Adrenal gland (tissue), 19 donors: ENCODE measurements at places on chromosomes 6 and 20. TPM values are rescaled to one million over a fixed set of nuclear protein-coding genes. Genes with fewer than 3 reads are reported as not detected.

The COL12A1 gene
- 91.6 TPM for total RNA-seq

The SPATS1 gene
- not detected for total RNA-seq

The DZANK1 gene
- total RNA-seq = 3.3 TPM

The GPX5 gene
- total RNA-seq = not detected

The MATN4 gene
- total RNA-seq = not detected

The FBXO5 gene
- 3.7 TPM for total RNA-seq

The CDH4 gene
- total RNA-seq = 0.33 TPM

DNA sequence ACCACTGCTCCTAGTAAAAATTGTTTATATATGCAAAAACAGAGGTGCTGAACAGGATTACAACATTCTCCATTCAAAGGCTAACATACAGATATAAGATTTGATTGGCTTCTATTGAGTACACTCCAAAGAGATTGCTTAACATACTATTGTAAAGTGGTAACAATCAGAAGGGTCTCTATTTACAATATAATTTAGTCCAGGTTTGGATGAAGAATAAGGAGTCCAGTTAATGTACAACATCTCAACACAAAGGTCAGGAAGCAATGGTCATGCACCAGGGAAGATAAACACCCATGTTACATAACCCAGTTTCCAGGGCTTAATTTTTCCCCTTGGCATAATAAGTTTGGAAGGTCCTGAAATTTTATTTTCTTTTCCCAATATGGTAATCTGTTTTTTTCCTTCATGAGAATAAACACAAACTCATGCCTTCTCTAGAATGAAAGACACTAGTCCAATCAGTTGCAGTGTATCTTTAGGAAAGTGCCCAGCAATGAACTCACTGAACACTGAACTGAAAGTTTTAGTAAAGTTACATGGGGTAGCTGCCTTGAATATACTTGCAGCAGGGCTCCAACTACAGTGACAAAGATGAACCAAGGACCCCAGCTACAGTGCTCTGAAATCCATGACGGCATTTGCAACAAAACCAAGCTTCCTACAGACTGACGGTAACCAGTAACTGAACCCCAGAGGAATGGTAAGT lies 255.3 kb upstream of the GJE1 start:
- DNase-seq = no peak

DNA sequence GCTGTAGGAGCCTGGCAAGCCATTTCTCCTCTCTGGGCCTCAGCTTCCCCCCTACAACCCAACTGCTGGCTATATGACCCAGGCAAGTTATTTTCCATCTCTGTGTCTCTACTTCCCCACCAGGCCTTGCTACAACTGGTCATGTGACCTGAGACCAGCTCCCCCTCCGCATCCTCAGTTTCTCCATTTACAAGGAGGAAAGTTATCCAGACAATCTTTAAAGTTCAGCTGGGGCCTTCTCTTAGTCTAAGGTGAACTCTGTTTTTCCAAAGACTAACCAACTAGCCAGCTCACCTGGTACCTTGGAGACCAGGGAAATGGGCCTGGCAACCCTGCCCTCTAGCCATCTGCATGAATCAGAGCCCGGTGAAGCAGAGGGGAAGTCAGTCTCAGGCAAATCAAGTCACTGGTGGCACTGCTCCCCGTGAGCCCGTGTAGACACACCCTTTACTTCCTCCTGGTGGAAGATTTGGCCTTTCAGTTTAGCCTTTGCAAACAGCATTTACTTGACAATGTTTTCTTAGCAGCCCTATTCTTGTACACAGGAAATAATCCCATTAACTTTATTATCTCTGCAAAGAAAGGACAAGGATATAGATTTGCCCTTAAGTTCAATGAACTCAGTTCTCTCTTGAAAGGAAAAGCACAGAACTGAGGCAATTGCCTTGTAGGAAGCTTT lies 157.7 kb downstream of the VEGFA start:
- DNase-seq = no peak

DNA sequence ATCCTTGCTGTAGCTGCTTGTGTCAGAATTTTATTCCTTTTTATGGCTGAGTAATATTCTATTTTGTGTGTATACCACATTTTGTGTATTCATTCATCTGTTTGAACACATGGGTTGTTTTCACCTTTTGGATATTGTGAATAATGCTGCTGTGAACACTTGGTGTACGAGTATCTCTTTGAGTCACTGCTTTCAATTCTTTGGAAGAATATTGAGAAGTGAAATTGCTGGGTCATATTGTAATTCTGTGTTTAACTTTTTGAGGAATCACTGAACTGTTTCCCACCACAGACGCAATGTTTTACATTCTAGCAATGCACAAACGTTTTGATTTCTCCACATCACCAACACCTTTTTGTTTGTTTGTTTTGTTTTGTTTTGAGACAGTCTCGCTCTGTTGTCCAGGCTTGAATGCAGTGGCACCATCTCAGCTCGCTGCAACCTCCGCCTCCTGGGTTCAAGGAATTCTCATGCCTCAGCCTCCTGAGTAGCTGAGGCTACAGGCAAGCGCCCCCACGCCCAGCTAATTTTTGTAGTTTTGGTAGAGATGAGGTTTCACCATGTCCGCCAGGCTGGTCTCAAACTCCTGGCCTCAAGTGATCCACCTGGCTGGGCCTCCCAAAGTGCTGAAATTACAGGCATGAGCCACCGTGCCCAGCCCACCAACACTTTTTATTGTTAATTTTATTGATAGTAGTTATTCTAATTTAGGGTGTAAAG lies 21.7 kb downstream of the CPXM1 start:
- DNase-seq = no peak

DNA sequence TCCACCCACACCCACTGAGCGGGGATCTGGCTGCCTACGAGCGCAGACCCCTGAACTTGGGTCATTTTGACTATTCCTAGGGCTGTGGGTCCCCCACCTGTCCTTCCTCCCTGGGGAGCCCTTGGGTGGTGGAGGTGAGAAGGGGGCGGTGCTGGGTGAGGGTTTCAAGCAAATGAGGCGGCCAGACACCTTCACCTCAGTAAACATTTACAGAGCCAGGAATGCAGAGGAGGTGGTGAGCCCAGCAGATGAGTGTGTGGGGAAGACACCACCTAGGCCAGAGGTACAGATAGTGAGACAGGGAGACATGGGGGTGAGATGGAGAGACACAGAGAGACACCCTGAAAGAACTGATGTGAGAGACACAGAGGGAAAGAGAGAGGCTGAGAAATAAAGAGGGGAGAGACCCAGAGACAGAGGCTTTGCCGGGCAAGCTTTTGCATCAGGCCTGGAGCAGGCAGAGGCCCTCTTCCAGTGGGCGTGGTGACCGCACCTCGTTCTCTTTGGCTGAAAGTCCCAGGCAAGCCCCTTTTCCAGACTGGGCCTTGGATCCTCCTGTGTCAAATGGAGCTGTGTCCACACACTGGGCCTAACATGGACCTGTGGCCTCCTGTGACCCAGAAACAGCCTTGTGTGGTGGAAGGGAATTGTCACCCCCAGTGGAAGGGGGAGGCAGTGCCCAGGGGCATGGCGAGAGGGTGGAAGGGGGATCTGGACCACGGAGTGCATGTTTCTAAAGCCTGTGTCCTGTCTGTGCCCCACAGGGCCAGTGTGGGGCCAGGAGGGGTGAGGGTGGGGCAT lies 29.7 kb downstream of the CEBPB start:
- no peak for DNase-seq

- peak; percentile 67 for DNase-seq
Measured at GRCh38 chr6:83467620-83468036, 36.8 kb upstream of the ME1 start.

DNA sequence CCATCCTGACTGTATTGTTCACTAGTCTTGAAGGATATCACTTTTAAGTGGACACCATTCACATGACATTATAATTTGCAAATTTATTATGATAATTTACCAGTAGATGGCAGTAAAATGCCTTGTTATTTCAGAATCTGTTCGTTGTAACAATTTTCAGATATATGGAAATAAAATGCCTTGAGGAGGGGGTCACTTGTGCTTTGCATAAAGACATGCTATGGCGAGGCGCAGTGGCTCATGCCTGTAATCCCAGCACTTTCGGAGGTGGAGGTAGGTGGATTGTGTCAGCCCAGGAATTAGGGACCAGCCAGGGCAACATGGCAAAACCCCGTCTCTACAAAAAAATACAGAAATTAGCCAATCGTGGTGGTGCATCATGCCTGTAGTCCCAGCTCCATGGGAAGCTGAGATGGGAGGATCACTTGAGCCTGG lies 9.0 kb upstream of the NCOA6 start:
- DNase-seq = no peak

- DNase-seq = no peak
Measured at GRCh38 chr6:45378334-45378926, 696 bp upstream of the SUPT3H start.

DNA sequence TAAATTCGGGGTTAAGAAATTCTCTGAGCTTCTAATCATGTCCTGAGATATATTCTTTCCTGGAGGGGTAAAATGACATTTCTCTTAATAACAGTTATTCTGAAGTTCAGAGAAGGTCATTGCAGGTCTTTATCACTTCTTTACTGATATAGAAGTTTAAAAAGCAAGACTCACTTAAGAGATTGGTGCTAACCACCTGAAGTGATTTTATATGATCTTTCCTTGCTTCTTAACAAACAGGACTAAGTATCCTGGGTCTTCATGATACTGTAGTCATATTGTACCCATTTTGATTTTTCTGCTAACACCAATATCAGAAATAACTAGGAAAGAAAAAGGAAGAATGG lies 39.3 kb upstream of the PRDM1 start:
- no peak for DNase-seq

DNA sequence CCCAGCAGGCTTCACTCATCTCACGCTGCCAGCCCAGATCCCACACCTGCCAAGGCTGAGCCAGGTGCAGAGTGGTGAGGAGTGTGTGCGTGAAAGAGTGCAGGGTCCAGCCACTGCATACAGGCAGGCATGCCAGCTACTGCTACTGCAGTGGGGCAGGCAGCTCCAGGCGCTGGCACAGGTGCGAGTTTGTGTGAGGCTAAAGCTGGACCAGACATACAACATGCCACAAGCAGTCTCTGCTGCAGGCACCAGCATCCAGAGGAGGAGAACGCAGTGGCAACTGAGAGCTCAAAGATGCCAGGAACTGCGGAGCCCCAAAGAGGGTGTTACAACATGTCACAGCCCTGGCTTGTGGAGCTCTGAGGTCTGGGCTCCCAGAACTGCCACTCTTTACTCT lies 149.8 kb downstream of the EYS start:
- no peak for DNase-seq

DNA sequence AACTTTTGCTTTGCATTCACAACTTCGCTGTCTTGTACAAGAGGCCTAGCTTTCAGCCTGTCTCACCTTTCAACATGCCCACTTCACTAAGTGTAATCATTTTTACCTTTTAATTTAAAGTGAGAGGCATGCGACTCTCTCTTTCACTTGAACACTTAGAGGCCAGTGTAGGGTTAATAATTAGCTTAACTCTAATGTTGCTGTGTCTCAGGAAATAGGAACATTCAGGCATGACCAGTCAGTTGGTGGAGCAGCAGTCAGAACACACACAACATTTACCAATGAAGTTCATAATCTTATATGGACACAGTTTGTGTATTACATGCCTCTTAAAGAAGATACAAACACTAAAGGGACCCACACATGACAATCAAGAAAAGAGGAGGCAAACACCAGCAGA lies 47.6 kb downstream of the HTR1B start:
- no peak for DNase-seq

GRCh38 chr6:131976545-131977061 lies 25.4 kb upstream of the CCN2 start:
- DNase-seq = no peak

- no peak for DNase-seq
Measured at GRCh38 chr6:74507649-74508048, 698.2 kb downstream of the COL12A1 start.

DNA sequence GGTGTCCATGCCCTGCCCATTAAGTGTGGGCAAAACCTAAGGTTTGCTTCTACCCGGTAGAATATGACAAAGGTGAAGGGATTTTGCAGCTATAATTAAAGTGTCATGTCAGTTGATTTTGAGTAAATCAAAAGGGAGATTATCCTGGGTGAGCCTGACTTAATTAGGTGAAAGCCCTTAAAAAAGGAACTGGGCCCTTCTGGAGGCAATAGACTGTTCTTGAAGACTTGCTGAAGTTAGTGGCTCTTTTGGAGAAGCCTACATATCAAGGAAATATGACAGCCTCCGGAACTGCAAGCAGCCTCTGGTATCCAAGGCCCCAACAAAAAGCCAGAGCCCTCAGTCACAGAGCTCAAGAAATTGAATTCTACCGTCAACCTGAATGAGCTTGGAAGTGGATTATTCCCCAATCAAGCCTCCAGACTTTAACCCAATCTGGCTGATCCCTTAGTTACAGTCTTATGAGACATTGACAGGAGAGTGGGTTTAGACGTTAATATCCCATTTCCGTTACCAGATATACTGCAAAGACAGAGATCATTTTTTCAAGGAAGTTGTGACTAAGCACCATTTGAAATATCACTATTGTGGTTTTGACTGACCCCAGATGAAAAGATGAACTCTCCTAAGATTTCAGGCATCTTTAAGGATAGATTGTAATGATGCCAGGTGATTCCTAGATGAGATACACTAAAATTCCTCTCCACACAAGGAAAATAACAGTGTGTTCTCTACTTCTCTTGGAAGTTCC lies 303.4 kb downstream of the PLCB1 start:
- DNase-seq = no peak
